Vagina (tissue), 2 donors: ENCODE measurements at places on chromosomes 6 and 20. TPM values are rescaled to one million over a fixed set of nuclear protein-coding genes. Genes with fewer than 3 reads are reported as not detected.

DNA sequence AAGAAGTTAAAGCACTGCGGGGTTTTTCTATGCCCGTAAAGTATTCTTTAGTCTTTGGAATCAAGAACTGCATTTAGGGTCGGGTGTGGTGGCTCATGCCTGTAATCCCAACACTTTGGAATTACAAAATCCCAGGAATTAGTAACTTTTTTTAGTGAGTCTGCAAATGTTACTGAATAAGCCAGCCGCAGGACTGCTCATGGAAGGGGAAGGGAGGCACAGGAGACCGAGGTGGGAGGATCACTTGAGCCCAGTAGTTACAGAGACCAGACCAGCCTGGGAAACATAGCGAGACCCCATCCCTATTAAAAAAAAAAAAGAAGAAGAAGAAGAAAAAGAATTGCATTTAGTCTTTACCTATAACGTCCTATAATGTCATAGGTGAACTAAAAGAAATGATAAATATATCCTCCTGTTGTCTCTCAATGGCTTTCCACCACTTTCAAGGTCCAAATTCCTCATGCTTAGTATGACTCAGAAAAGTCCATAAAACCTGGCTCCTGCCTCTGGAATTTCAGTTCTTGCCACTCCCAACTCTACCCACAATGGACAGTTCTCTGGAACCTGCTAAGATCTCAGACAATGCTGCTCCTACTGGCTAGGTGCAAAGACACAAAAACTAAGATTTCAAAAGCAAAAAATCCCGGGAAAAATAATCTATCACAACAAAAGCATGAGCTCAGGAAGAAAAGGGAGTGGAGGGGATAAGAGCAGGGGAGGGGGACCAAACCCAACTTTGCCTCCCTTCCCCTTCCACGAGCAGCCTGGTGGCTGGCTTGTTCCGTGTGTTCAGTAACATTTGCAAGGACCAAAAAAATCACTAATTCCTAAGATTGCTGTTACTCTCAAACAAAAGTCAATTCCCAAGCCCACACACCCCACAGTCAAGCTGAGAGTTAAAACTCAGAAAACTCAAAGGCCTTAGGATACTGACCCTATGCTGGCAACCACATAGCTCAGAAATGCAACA is 39.0 kb downstream of the B4GALT5 start:
- no peak overlapping the region for H3K4me3 ChIP-seq
- H3K27me3 ChIP-seq: no peaks in the 10 kb centered on the region

GRCh38 chr20:47309806-47310426 is 46.6 kb downstream of the ZMYND8 start:
- peaks cover 12% of the 10 kb centered on the region for H3K36me3 ChIP-seq
- no peak overlapping the region for H3K27ac ChIP-seq
- no peak for DNase-seq
- H3K27me3 ChIP-seq: no peaks in the 10 kb centered on the region
- H3K4me1 ChIP-seq: peaks cover 11% of the 10 kb centered on the region

GRCh38 chr6:115945812-115946211 is 114.9 kb downstream of the FRK start:
- no peak overlapping the region for H3K4me3 ChIP-seq
- H3K4me1 ChIP-seq: no peaks in the 10 kb centered on the region
- H3K27me3 ChIP-seq: no peaks in the 10 kb centered on the region
- no peak overlapping the region for H3K27ac ChIP-seq

GRCh38 chr20:48761023-48761785 is 66.6 kb downstream of the PREX1 start:
- H3K36me3 ChIP-seq: no peaks in the 10 kb centered on the region
- no peak for DNase-seq
- H3K4me1 ChIP-seq: no peaks in the 10 kb centered on the region
- no peaks in the 10 kb centered on the region for H3K27me3 ChIP-seq
- H3K4me3 ChIP-seq: no peak overlapping the region

DNA sequence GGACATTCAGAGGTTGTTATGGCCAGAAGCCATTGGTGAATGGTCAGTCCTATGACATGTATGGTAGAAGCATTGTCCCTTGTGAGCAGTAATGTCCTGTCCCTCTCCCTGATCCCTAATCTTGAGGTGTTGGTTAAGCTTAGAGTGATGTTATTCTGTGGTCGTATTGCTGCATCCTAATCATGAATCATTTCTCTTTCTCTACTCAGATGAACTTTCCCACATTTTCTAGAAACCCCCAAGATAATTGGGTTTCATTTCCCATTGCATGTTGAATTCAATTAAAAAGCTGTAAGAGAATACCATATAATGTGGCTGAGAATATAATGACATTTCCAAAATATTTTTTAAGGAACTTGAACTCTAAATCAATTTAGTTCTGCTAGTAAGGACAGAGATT is 175.1 kb downstream of the PLCB4 start:
- no peaks in the 10 kb centered on the region for H3K36me3 ChIP-seq
- H3K27ac ChIP-seq: no peak overlapping the region
- H3K4me1 ChIP-seq: peaks cover 5% of the 10 kb centered on the region
- DNase-seq: no peak

GRCh38 chr20:37314617-37315016 is 25.2 kb downstream of the MANBAL start:
- H3K4me3 ChIP-seq: no peak overlapping the region
- no peaks in the 10 kb centered on the region for H3K27me3 ChIP-seq
- H3K27ac ChIP-seq: peak overlapping the region; percentile 93
- H3K36me3 ChIP-seq: no peaks in the 10 kb centered on the region

- peaks cover 11% of the 10 kb centered on the region for H3K4me1 ChIP-seq
- H3K36me3 ChIP-seq: no peaks in the 10 kb centered on the region
- no peak overlapping the region for H3K27ac ChIP-seq
- no peaks in the 10 kb centered on the region for H3K27me3 ChIP-seq
Measured at GRCh38 chr20:11687546-11688292, 230.0 kb upstream of the BTBD3 start.

DNA sequence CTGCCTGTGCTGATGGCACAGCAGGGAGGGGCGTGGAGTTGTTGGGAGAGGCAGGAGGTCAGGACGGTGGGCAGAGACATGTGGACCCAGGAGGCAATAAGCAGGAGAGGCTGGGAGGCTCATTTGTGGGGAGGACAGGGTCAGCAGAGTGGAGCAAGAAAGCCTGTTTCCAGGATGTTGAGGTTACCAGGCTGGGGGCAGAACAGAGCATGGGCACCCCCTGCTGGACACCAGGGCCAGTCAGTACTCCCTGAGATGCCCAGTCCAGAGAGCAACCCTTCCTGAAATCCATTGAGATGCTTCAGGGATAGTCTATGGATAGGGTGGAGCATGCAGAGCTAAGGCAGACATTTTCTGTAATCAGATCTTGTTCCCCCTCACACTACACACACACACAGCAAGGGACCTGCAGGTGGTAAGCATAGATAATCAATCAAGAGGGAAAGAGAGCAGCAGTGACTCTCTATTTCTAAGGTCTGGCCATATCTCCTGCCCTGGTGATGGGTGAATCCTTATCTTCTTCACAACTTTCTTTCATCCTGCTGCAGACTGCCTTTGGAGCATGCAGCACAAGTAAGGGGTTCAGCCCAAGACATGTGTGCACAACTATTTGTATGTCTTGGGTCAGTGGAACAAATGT is 41.7 kb downstream of the MOCS1 start:
- H3K27ac ChIP-seq: no peak overlapping the region
- H3K36me3 ChIP-seq: peaks cover 14% of the 10 kb centered on the region
- no peak for DNase-seq
- no peak overlapping the region for H3K4me3 ChIP-seq
- no peaks in the 10 kb centered on the region for H3K27me3 ChIP-seq

- H3K27me3 ChIP-seq: no peaks in the 10 kb centered on the region
- H3K4me3 ChIP-seq: no peak overlapping the region
- no peak overlapping the region for H3K27ac ChIP-seq
- no peak for DNase-seq
- peaks cover 15% of the 10 kb centered on the region for H3K4me1 ChIP-seq
Measured at GRCh38 chr6:133644892-133645619, 243.9 kb upstream of the TCF21 start.

DNA sequence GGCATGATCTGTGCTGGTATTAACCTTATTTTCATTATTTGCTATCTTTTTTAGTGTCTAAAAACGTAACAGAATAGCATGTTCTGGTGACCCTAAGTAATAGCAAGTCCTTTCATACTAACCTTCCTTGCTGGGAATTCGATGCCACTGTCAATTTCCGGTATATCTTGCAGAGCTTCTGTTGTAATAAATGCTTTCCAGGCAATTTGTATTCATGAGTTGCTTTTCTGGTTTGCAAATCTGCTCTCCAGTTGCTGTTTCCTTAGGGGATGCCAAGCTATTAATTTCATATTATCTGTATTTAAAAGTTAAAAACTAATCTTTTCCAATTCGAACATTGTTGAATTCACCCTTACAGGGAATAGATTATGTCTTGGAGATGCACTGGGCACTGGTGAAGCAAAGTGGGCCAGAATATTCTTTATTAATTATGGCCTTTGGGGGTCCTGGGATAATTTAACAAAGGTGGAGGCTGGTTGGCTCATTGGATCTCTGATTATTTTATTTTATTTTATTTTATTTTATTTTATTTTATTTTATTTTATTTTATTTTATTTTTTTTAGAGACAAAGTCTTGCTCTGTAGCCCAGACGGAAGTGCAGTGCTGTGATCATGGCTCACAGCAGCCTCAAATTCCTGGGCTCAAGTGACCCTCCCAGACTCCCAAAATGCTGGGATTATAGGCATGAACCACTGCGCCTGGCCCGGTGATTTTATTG is 123.6 kb upstream of the GLP1R start:
- no peak overlapping the region for H3K4me3 ChIP-seq
- H3K27ac ChIP-seq: no peak overlapping the region
- H3K36me3 ChIP-seq: no peaks in the 10 kb centered on the region
- no peaks in the 10 kb centered on the region for H3K4me1 ChIP-seq
- DNase-seq: no peak
- no peaks in the 10 kb centered on the region for H3K27me3 ChIP-seq

DNA sequence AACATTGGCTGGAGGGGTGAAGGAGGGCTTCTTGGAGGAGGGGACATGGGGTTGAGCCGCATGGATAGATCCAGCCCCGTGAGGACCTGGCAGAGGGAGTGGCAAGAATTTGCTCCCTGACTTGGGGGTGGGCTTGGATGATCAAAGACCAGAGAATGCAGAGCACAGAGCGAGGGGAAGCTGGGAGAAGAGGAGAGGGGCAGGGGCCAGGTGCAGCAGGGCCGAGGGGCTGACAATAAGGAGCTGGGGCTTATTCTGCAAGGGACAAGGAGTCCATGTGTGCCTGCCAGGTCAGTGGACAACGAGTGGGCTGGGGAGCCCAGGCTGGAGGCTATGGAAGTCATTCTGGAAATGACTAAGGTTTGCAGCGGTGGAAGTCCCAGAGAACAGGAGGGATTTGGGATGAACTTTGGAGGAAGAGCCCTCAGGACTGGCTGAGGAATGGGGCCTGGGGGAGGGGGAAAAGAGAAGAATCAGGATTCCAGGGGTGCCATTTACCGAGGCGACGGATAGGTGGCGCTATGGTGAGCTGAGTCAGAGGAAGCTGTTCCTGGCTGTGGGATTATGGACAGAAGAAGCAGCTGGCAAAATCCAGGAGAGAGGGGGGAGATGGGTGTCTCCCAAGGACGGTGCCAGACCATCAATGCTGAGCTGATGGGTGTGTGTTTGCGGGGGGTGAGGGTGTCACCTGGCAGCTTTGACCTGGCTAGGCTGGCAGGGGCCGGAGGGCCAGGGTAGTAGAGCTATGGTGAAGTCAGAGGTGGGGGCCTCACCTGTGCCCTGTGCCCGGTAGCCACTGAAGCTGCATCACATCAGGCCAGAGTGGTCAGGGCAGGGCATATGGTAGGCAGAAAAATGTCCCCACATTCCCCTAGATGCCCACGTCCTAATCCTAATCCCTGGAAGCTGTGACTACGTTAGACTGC is 7.8 kb downstream of the KCNG1 start:
- H3K36me3 ChIP-seq: no peaks in the 10 kb centered on the region
- H3K4me3 ChIP-seq: no peak overlapping the region
- no peaks in the 10 kb centered on the region for H3K4me1 ChIP-seq
- H3K27me3 ChIP-seq: no peaks in the 10 kb centered on the region
- no peak for DNase-seq

DNA sequence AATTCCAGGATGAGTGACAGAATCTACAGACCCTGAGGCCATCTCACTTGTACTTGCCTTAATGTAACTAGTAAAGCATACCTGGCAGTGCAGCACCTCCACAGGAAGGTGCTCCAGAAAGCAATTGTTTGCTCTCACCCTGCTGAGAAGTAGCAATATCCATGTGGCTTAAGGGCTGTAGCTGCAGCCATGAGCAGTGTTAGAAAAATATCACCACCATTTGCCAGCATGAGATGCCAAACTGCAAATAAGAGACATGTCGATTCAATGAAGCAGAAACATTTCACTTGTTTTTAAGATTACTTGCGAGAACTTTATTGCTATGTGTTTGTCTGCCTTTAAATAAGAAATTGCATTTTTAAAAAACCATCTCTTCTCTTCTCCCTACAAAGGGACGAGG is 151.5 kb downstream of the PRL start:
- no peak overlapping the region for H3K27ac ChIP-seq
- no peak for DNase-seq
- H3K36me3 ChIP-seq: no peaks in the 10 kb centered on the region
- H3K4me1 ChIP-seq: peaks cover 41% of the 10 kb centered on the region
- no peaks in the 10 kb centered on the region for H3K27me3 ChIP-seq
- H3K4me3 ChIP-seq: no peak overlapping the region

DNA sequence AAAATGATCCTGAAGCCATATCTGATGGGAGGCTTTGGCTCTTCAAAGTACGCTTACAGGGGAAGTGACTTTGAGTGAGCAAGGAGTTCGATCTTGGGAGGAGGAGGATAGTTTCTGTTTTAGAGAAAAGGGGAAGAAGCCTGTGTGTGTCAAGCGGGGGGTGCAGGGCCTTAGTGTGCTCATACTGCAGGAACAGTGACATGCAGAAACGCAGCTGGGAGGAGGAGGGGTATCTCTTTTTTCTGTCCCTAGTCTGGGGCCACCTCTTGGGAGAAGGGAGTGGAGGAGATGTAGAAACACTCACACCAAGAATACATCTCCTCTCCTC is 19.8 kb downstream of the SIRPD start:
- H3K36me3 ChIP-seq: no peaks in the 10 kb centered on the region
- no peaks in the 10 kb centered on the region for H3K27me3 ChIP-seq
- H3K27ac ChIP-seq: no peak overlapping the region
- no peaks in the 10 kb centered on the region for H3K4me1 ChIP-seq

- H3K4me3 ChIP-seq: no peak overlapping the region
- no peaks in the 10 kb centered on the region for H3K27me3 ChIP-seq
- no peak overlapping the region for H3K27ac ChIP-seq
Measured at GRCh38 chr6:89481695-89482094, 48.7 kb downstream of the ANKRD6 start.

DNA sequence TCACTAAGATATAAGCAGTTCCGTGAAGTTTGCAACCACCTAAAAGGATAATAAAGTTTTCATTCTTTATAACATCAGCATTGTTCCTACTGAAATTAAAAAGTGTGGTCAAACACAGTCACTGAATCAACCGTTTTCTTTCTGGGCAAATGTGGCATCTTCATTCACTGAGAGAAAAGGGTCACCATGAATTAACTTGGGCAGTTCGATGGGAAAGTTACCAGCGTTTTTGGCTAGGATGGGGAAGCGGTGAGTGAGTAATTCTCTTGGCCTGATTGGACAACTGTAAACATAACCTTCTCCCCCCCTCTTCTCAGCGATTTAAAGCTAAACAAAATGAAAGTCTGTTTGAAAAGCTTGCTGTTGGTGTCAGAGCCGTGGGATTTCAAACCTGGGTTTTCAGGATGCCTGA is 181.8 kb downstream of the SASH1 start:
- H3K27ac ChIP-seq: peak overlapping the region; percentile 75
- peaks cover 34% of the 10 kb centered on the region for H3K4me1 ChIP-seq
- no peaks in the 10 kb centered on the region for H3K36me3 ChIP-seq
- peak overlapping the region; percentile 13 for H3K4me3 ChIP-seq
- DNase-seq: no peak

NRSN1 gene
- 1.5 TPM for total RNA-seq

TCP11 gene
- total RNA-seq: not detected

LIN28B gene
- total RNA-seq: not detected

ADGRF4 gene
- total RNA-seq: 10.1 TPM

NCOA5 gene
- 33.9 TPM for total RNA-seq

TPBG gene
- total RNA-seq: 23.8 TPM

TMEM170B gene
- total RNA-seq: 2.5 TPM

MAP7 gene
- 9.3 TPM for total RNA-seq

PTGIS gene
- 51.1 TPM for total RNA-seq
